ENCODE measurements at places on chromosomes 4 and X.

- no peak for DNase-seq
Observed at GRCh38 chrX:38052096-38052495, 45.7 kb downstream of the SYTL5 start.

DNA sequence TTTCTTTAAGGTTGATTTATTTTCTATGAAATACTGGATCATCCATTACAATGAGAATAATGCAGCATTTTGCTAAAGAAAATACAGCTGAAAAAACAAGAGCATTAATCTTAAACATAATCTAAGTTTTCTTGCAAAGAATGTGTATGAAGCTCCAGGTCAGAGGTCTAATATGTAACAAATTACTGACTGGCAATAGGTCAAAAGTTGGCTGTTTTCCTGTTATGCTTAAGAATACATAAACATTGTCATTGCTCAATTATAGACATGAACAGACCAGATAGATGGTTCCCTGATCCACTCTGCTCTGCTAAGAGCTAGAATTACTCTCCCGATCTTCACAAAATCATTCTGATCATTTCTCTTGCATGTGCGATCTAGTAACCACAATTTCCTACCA, 718.6 kb downstream of the PDHA2 start:
- no peak for DNase-seq

DNA sequence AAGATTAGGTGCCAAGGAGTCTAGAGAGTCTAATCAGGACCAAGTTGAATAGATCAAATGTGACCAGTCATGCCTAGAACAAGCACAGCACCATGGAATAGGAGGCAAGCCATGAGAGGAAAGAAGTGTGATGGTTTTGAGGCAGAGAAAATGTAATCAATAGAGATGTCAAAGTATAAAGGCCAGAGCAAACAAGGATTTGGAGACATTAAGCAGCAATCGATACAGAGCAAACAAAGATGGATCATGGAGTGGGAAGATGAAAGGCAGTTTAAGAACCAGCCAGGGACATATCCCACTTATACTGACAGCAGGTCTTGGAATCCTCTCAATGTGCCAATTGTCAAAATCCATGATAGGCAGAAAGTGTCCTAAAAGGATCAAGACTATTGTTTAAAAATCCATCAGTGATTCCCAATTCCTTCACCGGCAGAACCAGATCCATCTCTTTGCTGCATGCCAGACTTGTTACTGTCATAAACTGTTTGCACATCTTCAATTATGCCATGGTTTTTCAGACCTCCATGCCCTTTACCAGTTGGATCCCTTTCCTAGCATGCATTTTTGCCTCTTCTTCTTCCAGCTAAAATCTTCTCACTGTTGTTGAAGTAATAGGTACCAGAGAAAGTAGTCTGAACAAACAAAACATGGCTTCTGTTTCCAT, 520.7 kb upstream of the ARX start:
- DNase-seq = no peak

- DNase-seq = no peak
Observed at GRCh38 chr4:103895876-103896465, 176.2 kb upstream of the TACR3 start.

DNA sequence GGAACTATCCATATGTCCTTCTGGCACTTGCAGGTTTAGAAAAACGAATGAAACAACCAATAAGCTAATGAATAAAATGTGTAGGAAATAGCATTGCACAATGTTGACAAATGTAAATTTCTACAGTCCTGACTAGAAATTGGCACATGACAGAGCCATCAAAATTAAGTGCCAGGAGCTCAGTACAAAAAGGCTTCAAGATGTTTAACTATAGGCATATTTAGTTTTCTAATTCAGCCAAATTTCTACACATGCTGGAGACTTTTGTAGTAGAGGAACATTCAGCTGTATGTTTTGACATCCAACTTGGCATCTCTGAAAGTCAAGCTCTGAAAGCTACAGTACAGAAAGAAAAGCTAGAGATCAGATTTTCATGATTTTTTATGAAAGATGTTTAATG, 1999.4 kb upstream of the AGA start:
- DNase-seq = no peak

DNA sequence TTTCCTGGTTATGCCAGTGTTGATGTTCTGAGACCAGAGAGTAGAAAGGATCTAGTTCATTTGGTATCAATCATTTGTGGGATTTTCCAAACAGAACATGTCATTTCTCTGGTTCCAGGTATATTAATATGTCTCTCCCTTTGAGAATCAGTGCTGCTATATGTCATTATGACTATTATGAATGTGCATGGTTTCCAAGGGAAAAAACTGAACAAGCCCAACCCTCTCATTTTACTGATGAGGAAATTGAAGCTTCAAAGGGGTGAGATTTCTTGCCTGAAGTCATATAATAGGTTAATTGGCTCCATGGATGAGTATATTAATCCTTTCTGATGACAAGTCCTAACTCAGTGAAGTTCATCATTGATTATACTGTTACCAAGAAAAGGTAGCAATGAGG, 31.9 kb downstream of the RUFY3 start:
- no peak for DNase-seq

- no peak for DNase-seq
Observed at GRCh38 chr4:117326091-117326490, 240.7 kb upstream of the TRAM1L1 start.

DNA sequence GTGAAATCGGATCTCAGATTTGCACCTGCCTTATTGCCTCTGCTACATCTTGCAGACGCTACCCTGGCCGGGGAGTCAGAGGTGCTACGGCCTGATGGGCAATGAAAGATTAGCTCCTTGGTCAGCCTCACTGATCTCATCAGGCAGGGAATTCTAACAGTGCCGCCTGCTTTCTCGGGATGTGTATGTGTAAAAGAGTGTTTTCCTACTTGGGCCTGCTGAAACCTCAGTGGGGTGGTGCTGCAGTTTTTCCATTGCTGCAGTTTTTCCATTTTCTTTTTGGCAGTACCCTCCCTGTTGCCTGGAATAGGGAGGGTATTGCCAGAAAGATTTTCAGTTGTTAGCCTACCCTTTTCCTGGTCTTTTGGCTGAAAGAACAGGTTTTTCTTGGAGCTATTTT, 117.5 kb downstream of the CDKL5 start:
- DNase-seq = no peak

DNA sequence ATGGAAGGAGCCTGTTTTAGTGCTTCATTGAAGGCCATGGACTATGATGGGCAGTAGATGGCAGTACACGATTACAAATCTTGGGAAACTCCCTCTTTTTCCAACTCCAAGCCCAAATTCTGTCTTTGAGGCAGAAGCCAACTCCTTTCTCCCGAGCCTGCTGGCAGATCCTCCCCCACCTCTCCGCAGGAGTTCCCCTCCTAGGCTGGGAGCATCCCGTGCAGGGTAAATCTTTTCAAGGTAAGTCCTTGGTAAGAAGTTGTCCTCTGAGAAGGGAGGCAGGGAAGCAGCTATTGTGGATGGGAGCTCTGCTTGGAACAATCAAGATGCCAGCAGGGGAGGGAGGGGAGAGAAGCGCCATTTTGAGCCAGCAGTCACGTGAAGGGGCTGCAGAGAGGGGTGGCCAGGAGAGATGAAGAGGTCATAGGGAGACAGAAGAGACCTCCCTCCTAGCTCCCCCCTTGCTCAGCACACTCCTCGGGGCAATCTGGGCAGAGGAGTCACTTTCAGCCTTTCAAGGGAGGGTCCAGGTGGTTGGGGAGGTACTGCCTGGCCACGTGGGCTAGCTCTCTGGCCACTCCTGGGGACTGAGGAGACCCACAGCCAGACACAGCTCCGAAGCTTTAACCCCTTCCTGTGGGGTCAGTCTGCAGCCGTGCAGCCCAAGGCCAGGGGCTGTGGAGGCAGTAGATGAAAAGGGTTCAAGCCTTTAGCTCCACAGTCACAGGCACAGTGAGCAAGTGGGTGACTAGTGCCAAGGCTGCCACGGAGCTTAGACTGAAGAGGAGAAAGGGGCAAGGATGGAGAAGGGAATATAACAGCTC, 9.6 kb downstream of the CC2D2A start:
- DNase-seq = no peak

- no peak for DNase-seq
Observed at GRCh38 chr4:39616651-39617050, 22.0 kb downstream of the SMIM14 start.

DNA sequence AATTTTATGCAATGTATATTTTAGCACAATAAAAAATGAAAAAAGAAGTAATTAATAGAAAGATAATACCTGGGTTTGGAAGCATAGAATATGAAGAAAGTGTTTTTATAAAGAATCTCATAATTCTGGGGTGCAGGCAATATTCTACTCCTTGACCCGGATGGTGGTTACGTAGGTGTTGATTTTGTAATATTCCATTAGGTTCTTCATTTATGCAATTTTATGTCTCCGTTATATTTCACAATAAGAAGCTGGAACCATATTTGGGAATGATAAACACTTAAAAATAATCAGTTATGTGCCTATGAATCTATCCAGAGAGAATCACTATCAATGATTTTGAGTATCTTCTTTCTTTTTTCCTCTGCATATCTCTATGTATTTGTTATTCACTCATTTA, 38.5 kb downstream of the CHRNA9 start:
- no peak for DNase-seq

GRCh38 chrX:110087485-110088356, 84.8 kb downstream of the TMEM164 start:
- DNase-seq = no peak

GRCh38 chr4:139014371-139015268, 961 bp upstream of the NOCT start:
- no peak for DNase-seq

GRCh38 chr4:4480685-4481398, 61.0 kb downstream of the STX18 start:
- DNase-seq = no peak

- DNase-seq = no peak
Observed at GRCh38 chr4:37424753-37425152, 180.2 kb downstream of the NWD2 start.

GRCh38 chrX:13001097-13001496, 26.2 kb downstream of the TMSB4X start:
- DNase-seq = no peak

- no peak for DNase-seq
Observed at GRCh38 chr4:78766650-78767049, 9.5 kb upstream of the BMP2K start.

GRCh38 chr4:142040043-142040442, 403.7 kb downstream of the IL15 start:
- no peak for DNase-seq

DNA sequence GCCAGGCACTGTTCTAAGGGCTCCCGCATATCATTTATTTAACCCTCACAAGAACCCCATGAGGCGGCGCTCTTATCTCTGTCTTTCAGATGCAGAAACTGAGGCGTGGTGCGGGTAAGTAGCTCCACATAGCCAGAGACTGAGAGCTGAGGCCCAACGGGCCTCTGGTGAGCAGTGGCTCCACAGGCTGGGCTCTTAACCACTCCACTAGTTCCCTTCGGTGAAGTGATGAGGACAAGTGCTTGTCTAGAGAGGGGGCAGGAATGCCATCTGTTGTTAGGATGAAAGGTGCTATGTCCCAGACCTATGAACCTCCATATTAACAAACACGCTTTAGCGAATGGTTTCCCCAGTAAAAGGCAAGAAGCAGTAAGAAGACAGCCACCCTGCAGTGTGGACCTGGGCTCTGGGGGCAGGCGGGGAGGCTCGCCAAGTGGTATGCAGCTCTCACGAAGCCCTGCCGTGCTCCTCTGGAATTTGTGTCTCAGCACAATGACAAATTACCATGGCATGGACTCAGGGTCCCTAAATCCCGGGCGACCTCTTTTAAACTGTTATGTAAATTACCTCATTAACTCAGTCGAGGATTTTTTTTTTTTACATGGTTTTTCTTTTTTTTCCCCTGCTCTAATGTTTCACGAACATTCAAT, 20.9 kb upstream of the S100G start:
- no peak for DNase-seq

DNA sequence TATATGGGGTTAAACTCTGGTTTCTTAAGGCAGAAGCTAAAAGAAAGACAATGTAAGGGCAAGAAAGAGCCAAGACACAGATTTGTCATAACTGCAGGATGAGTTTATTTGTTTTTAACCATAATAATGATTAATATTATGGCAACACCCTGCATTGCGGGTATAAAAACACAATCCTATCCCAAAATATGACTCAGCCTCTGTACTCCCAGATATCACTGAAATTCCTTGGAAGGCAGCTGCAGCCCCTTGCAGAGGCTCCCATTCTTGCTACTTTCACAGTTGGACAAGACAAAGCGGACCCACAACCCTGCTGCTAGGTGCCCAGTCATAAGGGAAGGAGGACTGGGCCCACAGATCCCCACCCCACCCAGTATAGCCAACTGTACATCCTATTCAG, 20.4 kb upstream of the FGF16 start:
- DNase-seq = no peak

GRCh38 chr4:73841243-73841925, 4.9 kb downstream of the CXCL6 start:
- DNase-seq = no peak

GRCh38 chrX:6679550-6679949, 144.6 kb upstream of the VCX3A start:
- DNase-seq = no peak

- no peak for DNase-seq
Observed at GRCh38 chr4:128334256-128334655, 46.6 kb upstream of the PGRMC2 start.

DNA sequence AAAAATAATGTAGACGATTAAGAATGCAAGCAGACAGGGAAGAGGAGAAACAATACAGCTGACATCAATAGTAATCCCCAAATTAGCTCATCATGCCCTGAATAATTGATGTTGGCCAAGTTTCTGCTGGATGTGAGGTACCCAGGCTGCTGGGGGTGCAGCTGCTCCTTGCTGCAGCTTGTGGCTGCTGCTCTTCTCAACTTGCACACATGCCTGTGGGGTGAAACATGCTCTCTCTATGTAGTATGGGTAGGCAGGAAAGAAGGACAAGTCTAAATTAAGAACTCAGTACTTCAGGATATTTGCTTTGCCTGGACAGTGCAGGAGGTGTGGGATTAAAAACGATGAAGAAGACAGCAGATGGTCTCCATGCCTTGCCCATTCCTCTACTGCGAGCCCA, 16.7 kb downstream of the EDA2R start:
- DNase-seq = no peak

DNA sequence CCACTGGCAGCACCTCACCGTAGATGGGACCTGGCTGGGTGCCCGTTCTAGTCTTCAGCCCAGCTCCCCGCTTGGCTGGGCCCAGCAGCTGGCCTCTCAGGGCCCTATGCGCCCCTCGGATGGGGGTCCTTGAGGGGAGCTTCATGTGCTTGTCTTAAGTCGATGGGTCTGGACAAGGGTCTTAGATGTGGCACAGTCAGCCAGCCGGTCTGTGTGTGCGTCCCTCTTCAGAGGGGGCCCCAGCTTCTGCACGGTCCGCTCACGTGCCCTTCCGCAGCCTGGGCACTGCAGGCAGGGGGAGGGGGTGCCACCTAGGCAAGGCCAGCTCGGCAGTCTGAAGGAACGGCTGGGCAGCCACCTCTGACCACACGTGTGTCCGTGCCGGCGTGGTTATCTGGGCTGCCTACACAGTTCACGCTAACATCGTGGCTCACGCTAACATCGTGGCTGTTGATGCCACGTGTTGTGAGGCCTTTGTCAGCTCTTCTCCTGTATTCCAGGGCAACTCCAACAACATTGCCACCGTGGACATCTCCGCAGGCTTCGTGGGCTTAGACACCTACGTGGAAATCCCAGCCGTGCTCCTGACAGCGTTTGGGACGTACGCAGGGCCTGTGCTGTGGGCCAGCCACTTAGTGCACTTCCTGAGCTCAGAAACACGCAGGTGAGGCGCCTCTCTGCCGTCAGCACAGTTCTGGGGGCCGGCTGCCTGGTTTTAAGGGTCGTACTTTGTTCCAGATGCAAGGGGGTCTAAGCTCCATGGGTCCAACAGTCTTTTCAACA, 34.5 kb downstream of the PIGG start:
- DNase-seq = no peak

- no peak for DNase-seq
Observed at GRCh38 chr4:141563723-141564122, 72.7 kb upstream of the IL15 start.

- DNase-seq = no peak
Observed at GRCh38 chr4:144342949-144343760, 202.6 kb upstream of the GYPA start.

Data from stimulated activated CD4-positive, alpha-beta T cell treated with anti-CD3 and anti-CD28 coated beads, Interleukin-1b, Interleukin-23, amount 100 ng/mL, for 4 hours (primary cell).